Caudate nucleus (tissue), 63 donors: ENCODE measurements at places on chromosomes 13 and 19.

DNA sequence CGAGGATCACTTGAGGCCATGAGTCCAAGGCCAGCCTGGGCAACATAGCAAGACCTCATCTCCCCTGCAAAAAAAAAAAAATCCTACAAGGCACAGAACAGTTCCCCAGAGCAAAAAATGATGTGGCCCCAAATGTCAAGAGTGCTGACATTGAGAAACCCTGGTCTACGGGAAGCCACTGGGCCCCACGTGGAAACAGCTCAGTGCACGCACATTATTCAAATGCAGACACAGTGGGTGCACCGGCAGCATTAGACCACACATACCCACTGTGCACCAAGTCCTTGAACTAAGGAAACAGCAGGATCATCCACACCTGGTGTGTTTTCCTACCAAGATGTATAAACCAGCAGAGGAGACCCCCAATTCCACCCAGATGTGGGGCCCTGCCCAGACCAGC lies 35.0 kb upstream of the ADGRE5 start:
- DNase-seq = no peak

GRCh38 chr13:51125495-51126226 lies 14.6 kb upstream of the C13orf42 start:
- no peak for DNase-seq

- DNase-seq = no peak
Measured at GRCh38 chr13:75432045-75432444, 49.9 kb downstream of the TBC1D4 start.

DNA sequence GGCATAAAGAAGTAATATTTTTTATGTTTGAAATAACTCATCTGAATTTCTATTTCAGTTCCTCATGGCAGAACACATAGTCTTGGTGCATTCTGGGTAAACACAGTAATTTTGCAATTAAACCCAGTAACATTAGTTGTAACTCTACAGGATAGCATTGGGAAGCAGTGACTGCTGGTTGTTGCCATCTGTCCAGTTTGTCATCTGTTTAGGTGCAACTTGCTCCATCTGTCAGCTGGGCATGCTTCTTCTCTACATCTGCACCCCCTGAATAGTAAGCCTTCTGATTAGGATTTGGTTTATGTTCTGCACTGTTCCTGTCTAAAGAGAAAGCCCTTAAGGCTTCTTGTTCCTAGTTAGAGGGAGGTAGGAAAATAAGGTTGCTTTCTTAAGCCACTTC lies 63.5 kb upstream of the CSNK1A1L start:
- DNase-seq = no peak

DNA sequence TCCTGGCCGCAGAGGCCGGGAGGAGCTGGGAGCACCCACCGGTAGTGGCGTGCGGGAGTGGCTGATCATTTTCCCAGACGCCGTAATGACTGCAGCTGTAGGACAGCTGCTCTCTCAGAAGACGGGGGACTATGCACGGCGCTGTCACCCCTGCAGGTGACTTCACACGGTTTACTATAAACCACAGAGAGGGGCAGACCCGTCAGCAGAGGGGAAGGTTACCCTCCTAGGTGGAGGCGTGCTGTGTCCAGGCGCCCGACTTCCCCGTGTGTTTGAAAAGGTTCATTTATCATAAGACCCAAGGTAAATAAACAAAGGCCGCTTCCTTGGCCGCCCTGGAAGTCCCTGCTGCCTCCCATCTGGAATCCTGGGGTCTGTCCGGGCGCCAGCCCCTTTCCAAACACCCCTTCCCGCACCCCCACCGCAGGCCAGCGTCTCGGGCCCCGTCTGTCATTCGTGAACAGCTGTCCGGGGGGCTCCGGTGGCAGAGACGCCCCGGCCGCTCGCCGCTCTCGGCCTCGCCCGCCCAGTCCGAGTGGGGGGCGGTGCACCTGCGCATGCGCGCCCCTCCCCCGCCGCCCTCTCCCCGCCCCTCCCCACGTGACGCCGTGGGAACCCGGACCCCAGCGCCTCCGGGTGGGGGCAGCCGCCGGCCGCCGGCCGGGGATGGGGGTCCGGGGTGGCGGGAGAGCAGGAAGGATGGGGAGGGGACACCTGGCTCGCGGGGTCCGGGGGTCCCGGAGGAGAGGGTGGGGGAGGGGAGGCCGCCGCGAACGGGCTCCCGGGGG lies 915 bp downstream of the SHC2 start:
- DNase-seq = no peak

GRCh38 chr13:45398877-45399276 lies 19.3 kb downstream of the SLC25A30 start:
- no peak for DNase-seq

DNA sequence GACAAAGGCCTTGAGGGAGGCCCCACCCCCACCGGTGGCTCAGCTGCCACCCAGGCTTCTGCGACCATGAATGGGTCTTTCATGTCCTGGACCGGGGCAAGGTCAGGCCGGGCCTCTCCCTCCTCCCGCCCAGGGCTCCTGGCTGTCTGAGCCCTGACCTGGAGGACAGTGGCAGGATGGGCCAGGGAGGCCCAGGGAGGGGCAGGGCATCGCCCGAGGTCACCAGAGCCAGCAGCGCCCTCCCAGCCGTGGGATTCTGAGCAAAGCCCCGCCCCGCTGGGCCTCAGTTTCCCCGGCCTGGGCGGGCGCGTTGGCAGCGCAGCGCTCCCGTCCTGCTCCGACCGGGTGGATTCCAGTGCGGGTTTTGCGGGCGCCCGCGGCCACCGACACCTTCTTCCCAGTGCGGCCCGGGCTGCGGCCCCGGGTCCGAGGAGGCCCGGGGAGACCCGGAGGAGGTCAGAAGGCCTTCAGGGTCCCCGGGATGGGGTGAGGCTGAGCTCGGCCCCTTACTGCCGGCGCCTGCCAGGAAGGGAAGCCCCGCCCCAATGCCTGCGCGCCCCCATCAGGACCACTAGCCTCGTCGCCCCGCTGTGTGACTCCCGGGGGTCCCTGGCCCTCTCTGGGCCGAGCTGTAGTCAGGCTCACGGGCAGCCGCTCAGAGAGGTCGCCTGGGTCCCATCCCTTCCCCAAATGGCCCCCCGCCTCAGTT lies 24.6 kb upstream of the SEMA6B start:
- no peak for DNase-seq

GRCh38 chr13:95771905-95772304 lies 95.0 kb downstream of the DNAJC3 start:
- DNase-seq = no peak

DNA sequence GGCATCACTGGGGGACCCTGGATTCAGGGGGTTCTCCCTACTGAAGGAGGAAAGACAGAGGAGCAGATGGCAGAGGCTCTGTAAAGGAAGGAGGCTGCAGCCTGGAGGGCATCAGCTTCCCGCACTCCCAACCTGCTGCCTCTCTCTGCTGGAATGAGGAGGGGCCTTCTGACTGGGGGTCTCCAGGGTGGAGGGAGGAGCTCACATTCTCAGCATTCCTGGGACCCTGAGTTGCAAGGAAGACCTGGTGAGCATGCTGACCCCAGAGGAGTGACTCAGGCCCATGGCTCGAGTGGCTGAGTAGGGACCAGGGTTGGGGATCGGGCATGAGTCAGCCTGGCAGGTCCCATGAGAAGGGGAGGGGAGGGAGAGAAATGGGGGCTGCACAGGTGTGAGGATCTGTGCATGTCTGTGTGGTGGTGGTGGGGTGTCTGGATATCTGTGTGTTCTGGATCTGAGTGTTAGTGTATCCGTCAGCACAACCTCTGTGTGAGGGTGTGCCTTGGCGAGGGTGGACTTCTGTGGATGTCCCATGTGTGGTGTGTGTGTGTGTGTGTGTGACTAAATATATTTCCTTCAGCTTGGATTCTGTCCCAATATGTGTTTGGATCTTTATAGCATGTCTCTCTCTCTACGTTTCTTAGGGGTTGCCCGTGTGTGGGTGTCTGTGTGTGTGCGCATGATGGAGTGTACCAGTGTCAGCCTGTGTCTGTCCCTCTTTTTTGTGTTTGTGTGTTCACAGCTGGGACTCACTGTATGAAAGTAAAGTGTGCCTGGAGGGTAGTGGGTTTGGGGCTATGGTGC lies 4.6 kb downstream of the AXL start:
- no peak for DNase-seq

GRCh38 chr19:31387717-31388301 lies 38.6 kb upstream of the TSHZ3 start:
- DNase-seq = no peak

DNA sequence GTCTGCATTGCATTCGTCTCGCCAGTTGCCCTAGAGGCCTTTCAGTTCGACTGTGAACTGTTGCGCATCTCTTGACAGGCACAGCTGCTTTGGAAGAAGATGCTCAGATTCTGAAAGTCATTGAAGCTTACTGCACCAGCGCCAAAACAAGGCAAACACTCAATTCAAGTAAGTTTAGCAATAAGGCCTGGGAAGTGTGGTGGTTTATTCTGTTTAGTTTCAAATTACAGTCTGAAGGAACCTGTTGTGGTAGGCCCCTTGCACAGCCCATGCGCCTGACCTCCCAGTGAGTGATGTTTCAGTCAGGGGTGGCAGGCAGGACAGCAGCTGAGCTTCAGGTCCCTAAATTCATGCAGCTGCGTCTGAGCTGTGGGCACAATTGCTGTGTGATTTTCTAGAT lies 32.2 kb upstream of the TEX29 start:
- DNase-seq = no peak

- DNase-seq = no peak
Measured at GRCh38 chr13:103386341-103386740, 320.1 kb upstream of the SLC10A2 start.

DNA sequence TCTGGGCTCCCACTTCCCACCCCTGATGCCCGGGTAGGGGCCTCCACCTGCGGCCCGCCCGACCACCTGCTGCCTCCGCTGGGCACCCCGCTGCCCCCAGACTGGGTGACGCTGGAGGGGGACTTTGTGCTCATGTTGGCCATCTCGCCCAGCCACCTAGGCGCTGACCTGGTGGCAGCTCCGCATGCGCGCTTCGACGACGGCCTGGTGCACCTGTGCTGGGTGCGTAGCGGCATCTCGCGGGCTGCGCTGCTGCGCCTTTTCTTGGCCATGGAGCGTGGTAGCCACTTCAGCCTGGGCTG lies 7.9 kb downstream of the DBP start:
- DNase-seq = no peak

GRCh38 chr19:7533281-7533885 lies 2.1 kb upstream of the PNPLA6 start:
- peak; percentile 43 for DNase-seq

DNA sequence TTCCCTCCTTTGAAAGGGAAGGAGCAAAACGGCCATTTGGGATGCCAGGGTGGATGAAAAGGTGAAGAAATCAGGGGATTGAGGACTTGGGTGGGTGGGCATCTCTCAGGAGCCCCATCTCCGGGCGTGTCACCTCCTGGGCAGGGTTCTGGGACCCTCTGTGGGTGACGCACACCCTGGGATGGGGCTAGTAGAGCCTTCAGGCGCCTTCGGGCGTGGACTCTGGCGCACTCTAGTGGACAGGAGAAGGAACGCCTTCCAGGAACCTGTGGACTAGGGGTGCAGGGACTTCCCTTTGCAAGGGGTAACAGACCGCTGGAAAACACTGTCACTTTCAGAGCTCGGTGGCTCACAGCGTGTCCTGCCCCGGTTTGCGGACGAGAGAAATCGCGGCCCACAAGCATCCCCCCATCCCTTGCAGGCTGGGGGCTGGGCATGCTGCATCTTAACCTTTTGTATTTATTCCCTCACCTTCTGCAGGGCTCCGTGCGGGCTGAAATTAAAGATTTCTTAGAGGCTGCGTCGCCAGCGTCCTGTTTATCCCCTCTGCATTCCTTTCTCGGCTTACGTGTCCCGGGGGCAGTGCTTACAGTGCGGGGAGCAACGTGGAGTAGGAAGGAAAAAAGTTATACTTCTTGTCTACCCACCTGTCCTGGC lies 15.2 kb upstream of the S1PR4 start:
- DNase-seq = peak; percentile 59

GRCh38 chr13:50618206-50618605 lies 225.3 kb downstream of the DLEU7 start:
- DNase-seq = no peak

GRCh38 chr19:31804668-31805067 lies 455.4 kb upstream of the TSHZ3 start:
- no peak for DNase-seq

DNA sequence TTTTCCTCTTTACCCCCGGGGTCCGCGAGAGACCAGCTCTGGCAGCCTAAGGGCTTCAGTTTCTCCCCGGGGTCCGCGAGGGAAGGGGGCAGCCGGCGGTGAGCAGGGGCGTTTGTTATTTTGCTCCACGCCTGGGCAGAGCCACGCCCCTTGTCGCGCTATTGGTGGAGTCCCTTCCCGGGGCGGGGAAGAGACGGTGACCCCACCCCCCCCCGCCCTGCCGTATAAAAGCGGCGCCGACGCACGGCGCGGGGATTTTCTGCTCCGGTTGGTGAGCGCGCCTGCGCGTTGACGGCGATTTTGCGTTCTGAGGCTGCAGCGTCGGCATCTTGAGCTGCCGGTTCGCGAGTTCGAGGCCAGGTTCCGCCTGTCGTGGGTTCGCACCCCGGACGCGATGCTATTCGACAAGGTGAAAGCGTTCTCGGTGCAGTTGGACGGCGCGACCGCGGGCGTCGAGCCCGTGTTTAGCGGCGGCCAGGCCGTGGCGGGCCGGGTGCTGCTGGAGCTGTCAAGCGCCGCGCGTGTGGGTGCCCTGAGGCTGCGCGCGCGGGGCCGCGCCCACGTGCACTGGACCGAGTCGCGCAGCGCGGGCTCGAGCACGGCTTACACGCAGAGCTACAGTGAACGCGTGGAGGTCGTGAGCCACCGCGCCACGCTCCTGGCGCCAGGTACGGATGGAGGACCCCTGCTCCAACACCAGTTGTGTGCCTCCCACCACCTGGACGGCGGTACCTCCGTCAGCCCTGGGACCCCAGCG lies at the start of gene ARRDC2:
Gene ARRDC2, plus strand, starts transcription at position 254 of the 757 bp plus-strand sequence. Its CDS starts 141 bp downstream, at position 395.
- DNase-seq = peak; percentile 94

GRCh38 chr19:32251634-32252332 lies 93.6 kb upstream of the ZNF507 start:
- no peak for DNase-seq

- no peak for DNase-seq
Measured at GRCh38 chr19:42081584-42082203, 5.7 kb downstream of the ZNF574 start.

GRCh38 chr13:76873445-76873844 lies 12.8 kb downstream of the KCTD12 start:
- DNase-seq = no peak

DNA sequence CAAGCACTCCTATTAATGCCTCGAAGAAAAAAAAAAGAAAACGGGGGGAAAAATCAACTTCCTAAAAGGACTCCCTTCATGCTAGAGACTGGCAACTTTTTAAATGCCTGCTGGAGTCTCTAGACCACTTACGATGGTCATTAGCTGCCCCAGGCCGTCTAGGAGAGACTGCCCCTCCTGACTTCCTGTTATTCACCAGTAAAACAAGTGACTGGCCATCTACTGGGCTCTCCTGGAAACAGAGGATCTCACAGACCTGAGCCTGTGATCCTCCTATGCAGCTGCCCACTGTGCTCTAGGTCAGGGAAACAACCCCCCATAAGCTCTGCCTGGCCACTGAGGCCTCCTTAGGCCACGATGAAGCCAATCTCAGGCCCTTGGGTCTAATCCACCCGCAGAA lies 7.4 kb downstream of the ZNF266 start:
- no peak for DNase-seq

- DNase-seq = no peak
Measured at GRCh38 chr13:49225223-49226042, 5.3 kb downstream of the MLNR start.

GRCh38 chr19:43624933-43625332 lies 5.5 kb upstream of the ZNF428 start:
- no peak for DNase-seq

GRCh38 chr13:46773541-46773940 lies 23.4 kb downstream of the ESD start:
- no peak for DNase-seq
